Activated CD4-positive, alpha-beta T cell treated with anti-CD3 and anti-CD28 coated beads, Interleukin-2, amount 10 ng/mL, durations not matched to agents 7 days and 5 days (primary cell): ENCODE measurements at places on chromosomes 16 and 17.
A peak's percentile ranks its signal among the peaks of the same experiment; 100 is the strongest.

- DNase-seq = no peak
These were observed 32.4 kb downstream of the NLRC5 start for GRCh38 chr16:57021757-57022156.

GRCh38 chr16:27315333-27316037, 1.7 kb downstream of the IL4R start:
- peak; percentile 73 for DNase-seq

DNA sequence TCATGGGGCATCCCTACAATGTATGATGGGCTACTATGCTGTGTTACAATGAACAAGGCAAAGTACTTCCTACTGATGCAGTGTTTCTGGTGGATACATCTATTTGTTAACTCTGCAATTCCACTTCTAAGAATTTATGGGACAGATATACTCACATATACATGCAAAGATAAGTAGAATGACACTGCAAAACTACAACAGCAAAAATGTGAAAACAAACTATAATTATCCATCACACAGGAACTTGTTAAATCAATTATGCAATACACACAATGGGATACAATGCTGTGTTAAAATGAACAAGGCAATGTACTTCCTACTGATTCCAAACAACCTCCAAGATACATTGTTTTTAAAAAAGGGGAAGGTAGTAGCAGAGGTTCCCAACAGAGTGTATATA, 3.2 kb downstream of the DDX52 start:
- DNase-seq = no peak

GRCh38 chr17:76160896-76161528, 20.0 kb upstream of the FOXJ1 start:
- DNase-seq = no peak

- no peak for DNase-seq
These were observed 11.8 kb upstream of the FAM117A start for GRCh38 chr17:49775546-49776260.

DNA sequence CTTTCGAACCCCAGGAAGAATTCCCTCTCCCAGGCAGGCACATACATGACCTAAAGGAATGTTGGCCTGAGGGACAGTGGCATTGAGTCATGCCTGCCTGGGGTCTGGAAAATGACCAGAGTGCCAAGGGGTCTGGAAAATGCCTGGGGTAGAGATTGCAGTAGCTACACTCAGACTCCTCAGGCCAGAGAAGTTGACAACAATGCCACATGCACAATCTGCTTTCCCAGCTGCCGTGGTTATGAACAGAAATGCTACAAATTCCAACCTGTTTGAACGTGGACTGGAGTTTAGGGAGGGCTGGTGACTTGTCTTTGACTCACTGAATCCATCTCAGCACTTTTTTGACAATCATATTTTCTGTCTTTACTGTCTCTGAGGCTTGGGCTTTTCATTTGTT, 250.0 kb downstream of the ABCC12 start:
- no peak for DNase-seq

DNA sequence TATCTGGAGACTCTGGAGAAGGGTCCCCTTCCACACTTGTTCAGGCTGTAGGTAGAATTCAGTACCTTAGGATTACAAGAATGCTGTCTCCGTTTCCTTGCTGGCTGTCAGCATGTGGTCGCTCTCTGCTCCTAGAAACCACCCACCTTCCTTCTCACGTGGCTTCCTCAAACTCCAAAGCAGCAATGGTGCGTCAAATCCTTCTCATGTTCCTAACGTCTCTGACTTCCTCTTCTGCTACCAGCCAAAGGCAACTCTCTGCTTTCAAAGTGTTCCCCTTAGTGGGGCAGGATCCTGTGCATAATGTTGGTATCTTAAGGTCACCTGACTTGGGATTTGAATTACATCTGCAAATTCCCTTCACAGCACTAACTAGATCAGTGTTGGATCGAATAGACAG, 30.9 kb upstream of the DYNLRB2 start:
- DNase-seq = no peak

GRCh38 chr16:73016488-73016830, 31.5 kb downstream of the ZFHX3 start:
- no peak for DNase-seq

GRCh38 chr17:61583242-61583641, 7.8 kb downstream of the NACA2 start:
- no peak for DNase-seq

DNA sequence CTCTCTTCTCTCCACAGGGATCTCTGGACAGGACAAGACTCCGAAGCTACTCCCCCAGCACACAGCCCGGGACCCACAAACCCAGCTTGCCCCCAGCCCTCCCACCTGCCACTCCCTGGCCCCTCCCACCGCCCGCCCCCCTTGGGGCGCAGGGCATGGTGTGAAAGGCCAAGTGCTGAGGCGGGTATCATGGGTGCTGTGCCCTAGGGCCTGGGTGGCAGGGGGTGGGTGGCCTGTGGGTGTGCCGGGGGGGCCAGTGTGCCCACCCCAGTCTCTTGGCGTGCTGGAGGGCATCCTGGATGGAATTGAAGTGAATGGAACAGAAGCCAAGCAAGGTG, 11.4 kb downstream of the THRA start:
- DNase-seq = no peak

- DNase-seq = no peak
These were observed 330.1 kb downstream of the MAP2K6 start for GRCh38 chr17:69744512-69745070.

- no peak for DNase-seq
These were observed 25.4 kb downstream of the PELP1 start for GRCh38 chr17:4678448-4679026.

DNA sequence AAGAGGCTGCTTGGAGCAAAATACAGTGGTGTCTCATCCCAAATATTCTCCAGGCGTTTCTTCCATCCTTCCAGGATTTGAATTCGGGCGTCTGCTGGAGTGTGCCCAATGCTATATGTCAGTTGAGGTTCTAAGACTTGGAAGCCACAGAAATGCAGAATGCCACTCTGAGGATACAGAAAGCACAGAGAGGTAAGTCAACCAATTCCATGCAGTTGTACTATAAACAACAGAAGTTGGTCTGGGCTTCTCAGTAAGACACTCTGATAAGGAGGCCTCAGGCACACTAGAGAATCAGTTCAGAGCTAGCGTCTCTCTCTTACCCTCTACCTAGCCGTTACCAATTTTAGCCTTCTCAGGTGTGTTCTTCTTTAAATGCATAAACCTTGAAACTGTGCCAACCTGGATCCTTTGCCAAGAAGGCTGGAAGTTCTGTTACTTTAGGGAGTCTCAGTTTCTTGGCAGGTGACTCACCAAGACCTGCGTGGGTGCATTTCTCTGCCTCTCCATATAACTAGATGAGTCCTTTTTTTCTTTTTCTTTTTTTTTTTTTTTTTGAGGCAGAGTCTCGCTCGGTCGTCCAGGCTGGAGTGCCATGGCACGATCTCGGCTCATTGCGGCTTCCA, 15.1 kb downstream of the NQO1 start:
- no peak for DNase-seq

- DNase-seq = no peak
These were observed 29.1 kb downstream of the BAHCC1 start for GRCh38 chr17:81424151-81425017.

DNA sequence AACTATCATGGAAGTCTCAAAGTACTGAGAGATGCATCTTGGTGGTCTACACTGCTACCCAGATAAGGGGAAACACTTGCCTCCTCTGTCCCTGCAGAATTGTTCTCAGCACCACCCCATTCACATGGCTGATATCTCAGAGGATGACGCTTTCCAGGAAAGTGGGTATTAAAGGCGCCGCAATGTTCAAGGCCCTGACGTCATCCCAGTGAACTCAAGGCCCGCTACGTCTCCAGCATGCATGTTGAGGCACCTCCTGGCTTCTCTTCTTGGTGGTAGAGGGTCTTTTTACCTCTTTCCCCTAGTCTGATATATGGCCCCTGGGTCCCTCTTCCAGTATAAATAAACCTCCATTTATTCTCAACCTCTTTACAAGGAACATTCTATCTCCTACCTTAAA, 1.0 kb downstream of the OR1A1 start:
- no peak for DNase-seq

- DNase-seq = no peak
These were observed 411.4 kb upstream of the SOX9 start for GRCh38 chr17:71709271-71709890.

DNA sequence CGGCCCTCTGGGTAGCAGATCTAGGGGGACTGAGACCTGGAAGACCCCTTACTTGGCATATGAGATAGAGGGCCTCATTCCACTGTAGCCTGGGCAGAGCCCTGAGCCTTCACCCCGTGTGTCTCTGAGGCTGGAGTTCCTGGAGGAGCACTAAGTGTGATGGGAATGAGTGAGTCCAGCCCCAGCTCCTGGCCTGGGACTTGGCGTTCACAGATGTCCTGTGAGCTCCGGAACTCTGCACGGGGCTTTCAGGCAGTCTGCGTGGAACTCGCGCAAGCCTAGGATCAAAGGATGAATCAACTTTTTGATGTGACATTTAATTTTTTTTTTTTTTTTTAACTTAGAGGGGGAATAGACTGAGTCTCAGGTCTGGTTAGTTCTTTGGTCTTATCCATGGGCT, 1.8 kb downstream of the NKD1 start:
- DNase-seq = no peak

DNA sequence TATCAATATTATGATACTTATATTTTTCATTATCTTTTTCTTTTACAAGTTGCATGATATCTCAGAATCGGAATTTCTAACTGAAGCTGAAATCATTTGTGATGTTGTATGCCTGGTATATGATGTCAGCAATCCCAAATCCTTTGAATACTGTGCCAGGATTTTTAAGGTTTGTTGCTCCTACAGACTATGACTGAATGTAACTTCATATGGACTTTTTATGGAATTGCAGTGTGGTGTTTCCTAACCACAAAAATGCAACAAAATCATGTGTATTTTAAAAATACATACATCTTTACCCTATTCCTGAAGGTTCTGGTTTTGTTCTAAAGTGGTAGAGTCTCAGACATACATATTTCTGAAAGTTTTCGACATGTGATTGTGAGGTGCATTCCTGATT, 58.8 kb upstream of the RHBDL3 start:
- no peak for DNase-seq

DNA sequence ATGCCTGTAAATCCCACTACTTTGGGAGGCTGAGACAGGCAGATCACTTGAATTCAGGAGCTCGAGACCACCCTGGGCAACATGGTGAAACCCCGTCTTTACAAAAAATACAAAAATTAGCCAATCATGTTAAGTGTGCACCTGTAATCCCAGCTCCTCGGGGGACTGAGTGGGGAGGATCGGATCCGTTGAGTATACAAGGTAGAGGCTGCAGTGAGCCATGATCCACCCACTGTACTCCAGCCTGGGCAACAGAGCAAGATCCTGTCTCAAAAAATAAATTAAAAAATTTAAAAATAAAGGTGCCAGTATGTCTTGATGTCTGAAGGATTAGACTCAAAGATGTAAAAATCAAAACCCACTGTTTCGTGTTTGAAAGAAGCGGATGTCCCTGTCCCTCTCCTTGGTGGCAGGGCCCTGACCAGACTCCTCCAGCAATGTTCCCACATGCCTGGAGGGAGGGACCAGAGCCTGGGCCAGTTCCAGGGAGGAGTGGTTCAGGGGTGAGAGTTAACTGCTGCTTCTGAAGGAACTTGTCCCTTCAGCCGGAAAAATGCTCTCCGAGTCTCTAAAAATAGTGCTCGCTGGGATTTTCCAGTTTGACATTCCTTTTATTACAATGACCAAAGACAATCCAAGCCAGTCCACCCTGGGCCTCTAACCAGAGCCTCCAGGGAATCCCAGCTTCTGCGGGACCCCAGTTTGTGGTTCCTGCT, 9.4 kb upstream of the CMTM4 start:
- DNase-seq = no peak

GRCh38 chr17:19610311-19610710, 38.2 kb upstream of the ALDH3A2 start:
- DNase-seq = no peak

- DNase-seq = no peak
These were observed 12.8 kb downstream of the SLC47A1 start for GRCh38 chr17:19546289-19547065.

DNA sequence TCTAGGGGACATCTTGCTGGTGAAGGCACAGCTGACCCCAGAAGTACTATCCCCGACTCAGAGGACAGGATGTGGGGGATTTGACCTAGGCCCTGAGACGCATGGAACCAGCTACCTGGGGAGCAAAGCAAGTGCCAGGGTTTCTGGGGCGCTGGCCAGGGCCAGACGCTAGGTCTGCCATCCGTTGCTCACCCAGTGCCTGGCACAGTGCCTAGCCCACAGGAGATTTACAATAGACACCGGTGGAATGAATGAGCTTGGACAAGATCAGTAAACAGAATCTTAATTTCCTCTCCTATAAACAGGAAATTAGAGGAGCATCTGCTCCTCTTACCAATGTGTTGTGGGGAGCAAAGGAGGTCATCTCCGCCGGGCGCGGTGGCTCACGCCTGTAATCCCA, 5.0 kb downstream of the RPRML start:
- DNase-seq = no peak

- no peak for DNase-seq
These were observed 8.5 kb upstream of the PRSS22 start for GRCh38 chr16:2866431-2866830.
